ENCODE measurements at places on chromosomes 1 and 21.

- DNase-seq: no peak
These were observed 58.0 kb downstream of the CLIC6 start for GRCh38 chr21:34726627-34727337.

DNA sequence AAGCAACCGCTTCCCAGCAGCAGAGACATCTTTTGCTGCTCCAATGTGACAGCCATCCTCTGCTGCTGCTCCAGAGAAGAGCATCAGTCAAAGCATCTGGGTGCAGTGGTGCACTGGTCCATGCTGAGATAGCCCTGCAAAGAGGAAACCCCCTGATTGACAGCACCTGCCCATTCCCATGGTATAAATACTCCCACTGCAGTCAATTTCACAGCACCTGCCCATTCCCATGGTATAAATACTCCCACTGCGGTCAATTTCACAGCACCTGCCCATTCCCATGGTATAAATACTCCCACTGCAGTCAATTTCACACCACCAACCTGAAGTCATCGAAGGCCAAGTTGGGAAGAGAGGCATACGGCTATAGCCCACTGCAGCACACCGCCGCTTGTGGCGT is 25.5 kb downstream of the FBXO2 start:
- no peak for DNase-seq

DNA sequence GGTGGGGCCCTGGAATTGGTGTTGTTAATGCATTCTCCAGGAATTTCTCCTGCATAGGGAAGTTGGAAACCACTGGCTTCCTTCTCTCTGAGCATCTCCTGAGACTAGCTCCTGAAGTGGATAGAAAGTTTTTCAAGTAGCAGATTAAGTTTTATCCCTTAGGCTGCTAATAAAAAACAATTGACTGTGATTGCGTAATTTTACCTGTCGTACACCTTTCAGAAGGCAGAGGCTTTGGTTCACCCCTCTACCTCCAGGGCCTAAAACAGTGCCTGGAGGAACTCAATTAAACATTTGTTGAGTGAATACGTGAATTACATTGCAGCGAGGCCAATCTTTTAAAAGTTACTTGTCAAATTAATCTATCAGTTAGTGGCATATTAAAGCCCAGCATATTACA is 3.4 kb downstream of the ITSN1 start:
- no peak for DNase-seq

DNA sequence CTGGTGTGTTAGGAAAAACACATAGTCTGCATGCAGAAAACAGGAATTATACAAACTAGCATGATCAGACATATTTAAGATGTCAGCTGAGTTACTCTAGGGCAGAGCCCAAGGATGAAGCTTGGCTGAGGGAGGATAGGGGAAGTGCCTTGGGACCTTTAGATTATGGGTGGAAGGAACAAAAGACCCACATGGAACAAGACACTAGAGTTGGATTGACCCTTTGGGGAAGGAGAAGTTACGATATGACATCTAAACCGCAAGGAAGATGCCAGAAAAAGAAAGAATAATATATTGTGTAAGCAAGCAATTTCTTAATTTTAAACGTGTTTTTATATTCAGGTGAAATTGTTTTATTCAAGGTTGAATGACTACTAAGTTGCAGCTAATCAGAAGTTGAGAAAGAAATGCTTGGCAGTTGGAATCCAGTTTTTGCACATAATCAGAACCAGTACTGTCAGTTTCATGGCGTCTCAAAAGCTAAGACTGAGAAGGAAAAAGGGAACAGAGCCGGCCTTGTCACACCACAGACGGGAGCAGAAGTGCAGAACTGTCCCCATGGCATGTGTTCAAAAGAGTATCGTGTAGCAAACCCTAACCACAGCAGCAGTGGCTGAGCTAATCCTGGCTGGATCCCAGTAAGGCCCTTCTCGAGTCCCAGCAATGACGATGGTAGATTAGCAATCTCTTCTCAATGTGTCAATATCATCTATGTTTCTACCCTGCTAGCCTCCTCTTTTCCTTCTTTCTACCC is 31.2 kb upstream of the IFNAR2 start:
- DNase-seq: peak; percentile 82

GRCh38 chr1:33893147-33893830 is 29.4 kb downstream of the HMGB4 start:
- DNase-seq: no peak

GRCh38 chr21:40620386-40621145 is 226.4 kb downstream of the DSCAM start:
- no peak for DNase-seq

- DNase-seq: no peak
These were observed 8.9 kb downstream of the DENND2D start for GRCh38 chr1:111191496-111191895.

DNA sequence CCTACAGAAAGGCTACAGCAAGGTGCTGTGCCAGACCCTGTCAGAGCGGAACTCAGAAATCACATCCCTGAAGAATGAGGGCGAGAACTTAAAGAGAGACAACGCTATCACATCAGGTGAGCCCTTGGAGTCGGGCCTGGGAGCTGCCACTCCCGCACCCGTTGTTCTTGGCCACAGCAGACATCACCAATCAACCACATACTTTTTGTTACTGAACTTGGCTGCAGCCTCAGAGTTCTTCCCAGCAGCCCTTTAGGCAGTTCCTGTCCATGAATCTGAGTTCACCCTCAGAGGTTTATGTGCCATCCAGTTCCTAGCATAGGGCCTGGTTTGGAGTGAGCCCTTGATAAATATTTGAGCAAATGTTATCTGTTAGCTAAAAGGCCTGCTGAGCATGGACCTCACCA is 61.6 kb downstream of the FHAD1 start:
- DNase-seq: no peak

DNA sequence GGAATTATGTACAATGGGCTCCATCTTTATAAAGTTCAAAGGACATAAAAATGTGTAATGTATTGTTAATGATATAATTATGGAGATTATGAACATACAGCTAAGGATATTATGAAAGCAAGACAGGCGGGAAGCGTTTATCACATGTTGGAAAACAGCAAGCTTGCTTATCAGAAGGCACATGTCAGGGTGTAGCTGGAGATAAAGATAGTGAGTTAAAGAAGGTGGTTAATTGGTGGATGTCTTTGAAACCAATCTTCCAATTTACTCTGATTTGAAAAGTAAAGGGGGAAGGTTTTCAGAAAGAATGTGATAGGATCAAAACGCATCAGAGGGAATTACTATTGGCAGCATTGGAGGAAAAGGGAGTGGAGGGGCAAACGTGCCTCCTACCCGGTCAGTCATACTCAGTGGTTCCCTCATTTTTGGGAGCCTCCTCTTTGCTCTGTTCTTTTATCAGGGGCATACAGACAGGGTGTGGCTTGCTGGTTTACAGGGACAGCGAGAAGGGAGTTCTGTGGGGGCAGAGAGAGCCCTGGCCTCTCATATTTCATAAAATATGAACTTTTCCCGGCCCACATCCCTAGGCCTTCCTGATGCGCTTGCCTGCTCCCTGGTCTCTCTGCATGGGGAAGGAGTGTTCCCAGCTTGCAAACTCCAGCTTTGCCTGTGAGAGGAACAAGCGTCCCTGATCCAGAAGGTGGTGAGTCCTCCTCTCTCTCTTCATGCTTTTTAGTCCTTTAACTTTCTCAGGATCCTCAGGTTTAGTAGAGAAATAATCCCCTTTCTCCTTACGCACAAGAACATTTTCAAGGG is 8.0 kb upstream of the SVBP start:
- no peak for DNase-seq

DNA sequence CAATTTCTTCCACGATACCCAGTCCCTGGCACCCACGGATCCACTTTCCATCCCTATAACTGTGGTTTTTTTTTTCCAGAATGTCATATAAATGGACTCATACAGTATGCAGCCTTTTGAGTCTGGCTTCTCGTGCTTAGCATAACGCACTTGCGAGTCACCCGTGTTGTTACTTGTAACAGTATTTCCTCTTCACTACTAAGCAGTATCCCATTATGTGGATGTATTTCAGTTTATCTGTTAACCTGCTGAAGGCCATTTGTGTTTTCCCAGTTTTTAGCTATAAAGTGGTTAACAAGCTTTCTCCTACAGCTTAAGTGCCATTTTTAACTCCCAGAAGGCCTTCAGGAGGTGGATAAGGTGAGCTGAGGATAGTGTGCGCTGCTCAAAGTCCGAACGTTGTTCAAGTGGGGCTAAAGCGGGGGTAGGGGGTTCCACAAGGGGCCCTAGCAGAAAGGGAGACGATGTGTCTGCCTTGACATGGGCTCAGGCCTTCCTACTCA is 829 bp downstream of the ADAR start:
- peak; percentile 52 for DNase-seq

- DNase-seq: no peak
These were observed 289.9 kb downstream of the DPYD start for GRCh38 chr1:97630948-97631347.

DNA sequence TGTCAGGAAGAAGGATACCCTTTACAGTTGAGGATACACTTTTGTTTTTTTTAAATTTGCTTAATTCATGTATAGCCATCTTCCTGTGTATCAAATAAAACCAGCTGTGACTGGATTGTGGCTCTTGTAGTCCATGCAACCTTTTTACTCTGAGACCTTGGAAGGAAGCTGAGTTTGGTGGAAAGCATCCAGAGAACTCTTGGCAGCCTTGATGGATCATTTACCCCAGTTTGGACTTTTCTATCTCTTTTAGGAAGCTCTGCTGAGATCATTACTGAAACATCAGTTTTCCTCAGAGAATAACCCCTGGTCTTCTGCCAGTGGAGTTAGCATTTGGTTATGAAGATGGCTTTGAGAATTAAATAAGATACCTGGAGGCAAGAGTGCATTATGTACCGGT is 21.2 kb upstream of the APOBEC4 start:
- DNase-seq: no peak

DNA sequence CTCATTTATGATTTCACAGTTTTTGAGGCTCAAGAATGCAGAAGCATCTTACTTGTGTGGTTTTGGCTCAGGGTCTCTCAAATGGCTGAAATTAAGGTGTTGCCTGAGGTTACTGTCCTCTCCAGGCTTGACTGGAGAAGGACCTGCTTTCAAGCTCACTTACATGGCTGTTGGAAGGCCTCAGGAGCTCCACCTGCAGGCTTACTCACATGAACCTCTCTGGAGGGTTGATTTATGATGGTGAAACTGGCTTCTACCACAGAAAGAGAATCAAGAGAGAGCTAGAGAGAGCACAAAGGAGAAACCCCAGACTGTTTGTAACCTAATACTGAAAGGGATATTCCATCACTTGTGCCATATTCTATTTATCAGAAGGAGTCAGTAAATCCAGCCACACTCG is 6.2 kb upstream of the KCNK2 start:
- peak; percentile 37 for DNase-seq

- no peak for DNase-seq
These were observed 21.4 kb downstream of the XKR8 start for GRCh38 chr1:27981145-27981544.

- DNase-seq: no peak
These were observed 125.9 kb downstream of the CLIC6 start for GRCh38 chr21:34794686-34795085.

GRCh38 chr1:91872559-91873081 is 13.3 kb downstream of the TGFBR3 start:
- peak; percentile 7 for DNase-seq

DNA sequence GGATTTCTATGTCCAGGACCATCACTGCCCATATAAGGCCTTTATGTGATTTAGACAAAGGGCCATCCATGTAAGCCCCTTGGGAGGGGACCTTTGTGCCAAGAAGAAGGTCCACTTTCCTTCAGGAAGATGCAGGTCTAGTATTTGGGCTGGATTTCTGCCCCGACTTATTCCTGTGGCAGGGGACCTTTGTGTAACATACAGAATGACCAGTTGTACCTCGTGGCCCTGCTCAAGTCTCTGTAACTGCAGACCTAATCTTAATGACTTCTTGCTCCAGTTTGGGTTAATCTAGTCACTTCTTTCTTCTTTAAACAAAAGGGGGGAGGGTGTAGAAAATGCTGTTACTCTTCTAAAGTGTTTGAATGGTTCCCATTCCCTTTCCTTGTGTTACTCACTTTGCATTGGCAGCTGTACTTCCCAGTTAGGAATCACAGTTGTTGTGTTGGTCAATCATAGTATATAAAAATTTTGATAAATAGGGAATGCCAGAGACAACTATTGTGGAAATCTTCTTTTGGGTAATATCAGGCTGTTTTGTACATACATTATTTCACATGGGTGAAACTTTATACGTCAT is 54.2 kb downstream of the MIGA1 start:
- no peak for DNase-seq

DNA sequence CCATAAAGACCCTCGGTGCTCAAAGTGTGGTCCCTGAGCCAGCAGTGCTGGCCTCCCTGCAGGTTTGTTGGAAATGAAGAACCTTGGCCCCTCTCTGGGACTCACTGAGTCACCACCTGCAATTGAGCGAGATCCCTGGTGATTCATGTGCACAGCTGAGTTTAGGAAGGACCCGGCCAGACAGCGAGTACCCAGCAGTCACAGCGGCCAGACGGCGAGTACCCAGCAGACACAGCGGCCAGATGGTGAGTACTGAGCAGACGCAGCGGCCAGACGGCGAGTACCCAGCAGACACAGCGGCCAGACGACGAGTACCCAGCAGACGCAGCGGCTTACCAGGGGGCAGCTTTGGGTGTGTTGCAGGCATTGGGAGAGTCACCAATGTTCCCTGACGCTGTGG is 123.8 kb downstream of the PRDM16 start:
- DNase-seq: peak; percentile 26

GRCh38 chr1:40939320-40940059 is 40.0 kb upstream of the CTPS1 start:
- DNase-seq: peak; percentile 73

DNA sequence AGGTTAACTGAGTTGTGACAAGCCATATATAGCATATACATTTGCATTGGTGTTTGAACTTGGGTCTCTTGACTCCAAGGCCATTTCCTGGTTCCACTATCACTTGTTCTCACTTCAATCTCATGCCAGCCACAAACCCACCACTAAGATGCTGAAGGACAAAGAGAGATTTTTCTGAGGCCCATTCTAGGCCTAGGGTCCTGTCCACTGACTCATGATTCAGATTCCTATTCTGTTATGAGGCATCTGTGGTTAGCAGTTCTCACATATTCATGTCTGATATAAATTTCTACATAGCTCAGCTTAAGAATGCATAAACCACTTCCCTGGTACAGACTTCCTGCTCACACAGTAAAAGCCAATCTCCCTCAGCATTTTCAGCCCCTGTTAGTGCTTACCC is 326.1 kb upstream of the BEND5 start:
- no peak for DNase-seq

- peak; percentile 61 for DNase-seq
These were observed 16.4 kb downstream of the ECHDC2 start for GRCh38 chr1:52904927-52905698.

GRCh38 chr1:117473063-117473462 is 105.8 kb downstream of the MAN1A2 start:
- DNase-seq: no peak

GRCh38 chr1:84936116-84936810 is 43.3 kb upstream of the LPAR3 start:
- peak; percentile 73 for DNase-seq

GRCh38 chr1:218479436-218480115 is 134.4 kb downstream of the TGFB2 start:
- no peak for DNase-seq

- no peak for DNase-seq
These were observed 56.3 kb downstream of the WNT9A start for GRCh38 chr1:227891223-227891954.

- no peak for DNase-seq
These were observed 375.4 kb downstream of the COL11A1 start for GRCh38 chr1:102732927-102733326.
